Muscle of arm (tissue), 14 donors: ENCODE measurements at places on chromosomes 11 and 22.
A peak's percentile ranks its signal among the peaks of the same experiment; 100 is the strongest.

DNA sequence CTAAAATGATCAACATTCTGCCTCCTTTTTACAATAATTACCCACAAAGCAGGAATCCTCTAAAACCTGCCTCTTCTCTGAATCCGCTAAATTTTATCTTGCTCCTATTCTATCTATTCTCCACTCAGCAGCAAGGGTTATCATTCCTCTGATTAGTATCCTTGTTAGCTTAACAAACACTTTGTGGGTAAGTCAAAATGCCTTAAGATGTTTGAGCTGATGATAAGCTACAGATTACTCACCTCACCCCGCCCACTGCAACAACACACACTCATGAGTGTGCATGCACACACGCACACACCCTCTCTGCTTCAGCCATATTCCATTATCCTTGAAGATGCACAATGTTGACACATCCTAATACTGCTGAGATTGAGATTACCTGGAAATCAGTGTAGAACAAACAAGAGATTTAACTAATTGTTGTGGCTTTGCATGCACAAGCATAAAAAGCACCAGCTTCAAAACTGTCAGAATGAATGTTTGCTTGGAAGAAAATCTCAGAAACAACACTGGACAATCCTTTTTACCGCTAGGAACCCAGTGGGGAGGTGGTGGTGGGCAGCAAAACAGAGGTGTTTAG is 130.9 kb downstream of the BBOX1 start:
- DNase-seq, result no peak

DNA sequence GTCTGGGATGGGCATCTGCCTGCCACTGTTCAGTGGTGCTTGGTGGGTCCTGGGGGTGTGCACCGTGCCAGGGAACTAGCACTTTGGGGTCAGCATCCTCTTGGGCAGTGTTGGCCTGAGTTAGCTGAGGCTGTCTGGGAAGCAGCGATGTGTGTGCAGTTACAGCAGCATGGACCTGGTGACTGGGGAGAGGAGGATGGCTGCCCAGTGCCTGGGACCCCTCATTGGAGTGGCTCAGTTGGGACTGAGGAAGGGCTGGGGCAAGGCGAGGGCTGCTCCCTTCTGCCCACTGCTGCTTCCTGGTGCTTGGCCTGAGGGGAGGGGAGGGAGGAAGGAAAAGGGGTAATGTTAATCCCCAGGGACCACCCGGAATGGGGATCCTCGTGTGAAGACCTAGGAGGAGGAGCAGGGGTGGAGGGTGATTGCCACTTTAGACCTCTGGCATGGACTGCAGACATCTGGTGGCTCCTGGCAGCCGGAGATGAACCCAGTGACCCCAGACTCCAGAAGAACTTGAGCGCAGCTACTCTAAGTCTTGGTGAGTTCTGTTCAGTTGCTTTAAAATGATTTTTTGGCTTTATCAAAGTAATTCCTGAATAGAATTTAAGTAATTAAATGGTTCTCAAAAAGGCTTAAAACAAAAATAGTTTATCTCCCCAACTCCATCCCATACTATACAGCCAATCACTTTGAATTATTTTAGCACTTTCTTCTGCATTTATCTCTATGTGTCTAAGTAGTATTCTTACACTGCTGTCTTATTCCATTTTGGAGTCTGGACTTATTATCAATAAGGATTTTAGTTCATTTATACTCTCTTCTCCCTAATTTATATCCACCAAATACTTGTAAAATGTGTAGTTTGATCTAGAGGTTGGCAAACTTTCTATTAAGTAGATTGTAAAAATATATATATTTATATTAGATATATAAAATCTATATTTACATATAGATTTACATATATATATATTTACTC is 15.4 kb upstream of the TMEM191C start:
- no peak for DNase-seq

GRCh38 chr11:108278546-108278945 is 55.7 kb downstream of the ATM start:
- DNase-seq, result no peak

DNA sequence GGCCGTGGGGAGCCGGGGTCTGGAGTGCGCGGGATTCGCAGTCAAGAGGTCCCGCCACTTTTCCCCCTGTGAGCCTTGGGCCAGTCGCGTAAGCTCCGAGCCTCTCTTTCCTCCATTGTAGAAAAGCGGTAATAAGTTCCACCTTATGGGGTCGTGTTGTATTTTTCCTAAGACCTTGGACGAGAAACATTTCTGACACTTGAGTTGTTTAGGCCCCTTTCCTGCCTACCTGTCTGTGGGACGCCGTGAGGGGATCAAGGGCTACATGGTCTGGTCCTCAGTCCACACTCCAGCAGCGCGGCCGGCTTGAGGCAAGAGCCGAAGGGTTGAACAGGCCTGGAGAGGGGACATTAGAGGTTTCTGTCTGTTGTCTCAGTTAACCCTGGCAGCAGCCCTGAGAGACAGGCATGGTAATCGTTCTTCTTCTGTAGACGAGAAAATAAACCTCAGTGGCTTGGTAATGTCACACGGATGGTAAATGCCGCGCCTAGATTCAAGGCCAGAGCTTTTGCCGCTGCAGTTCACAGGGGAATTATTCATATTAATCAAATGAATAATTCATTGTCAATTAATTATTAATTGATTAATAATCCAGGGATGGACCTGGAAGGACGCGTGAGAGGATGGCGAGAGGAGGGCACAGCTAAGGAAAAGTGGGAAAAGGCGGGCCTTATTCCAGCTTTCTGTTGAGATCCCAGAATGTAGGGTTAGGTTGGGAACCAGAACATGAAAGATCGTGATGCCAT is 545 bp downstream of the FEN1 start:
- DNase-seq, result no peak

- DNase-seq, result no peak
Observed at GRCh38 chr22:49344161-49344560, 483.5 kb downstream of the BRD1 start.

DNA sequence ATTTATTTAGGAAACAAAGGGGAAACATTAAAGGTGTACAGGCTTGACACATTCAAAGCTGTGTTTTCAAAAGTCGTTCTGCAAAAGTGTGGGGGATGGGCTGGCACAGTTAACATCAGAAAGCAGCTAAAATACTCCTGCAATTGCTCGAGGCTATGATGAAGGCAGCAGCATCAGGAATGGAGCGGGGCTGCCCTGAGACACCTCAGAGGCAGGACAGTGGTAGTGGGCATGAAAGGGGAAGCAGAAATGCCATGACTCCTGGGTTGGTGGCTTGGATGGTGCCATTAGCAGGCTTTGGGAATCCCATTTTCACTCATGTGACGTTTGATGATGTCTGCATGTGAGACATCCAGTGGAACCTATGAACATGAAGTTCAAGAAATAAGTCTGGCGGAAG is 646 bp downstream of the NCAPD3 start:
- DNase-seq, result no peak

GRCh38 chr11:34236572-34236971 is 121.2 kb downstream of the ABTB2 start:
- no peak for DNase-seq

DNA sequence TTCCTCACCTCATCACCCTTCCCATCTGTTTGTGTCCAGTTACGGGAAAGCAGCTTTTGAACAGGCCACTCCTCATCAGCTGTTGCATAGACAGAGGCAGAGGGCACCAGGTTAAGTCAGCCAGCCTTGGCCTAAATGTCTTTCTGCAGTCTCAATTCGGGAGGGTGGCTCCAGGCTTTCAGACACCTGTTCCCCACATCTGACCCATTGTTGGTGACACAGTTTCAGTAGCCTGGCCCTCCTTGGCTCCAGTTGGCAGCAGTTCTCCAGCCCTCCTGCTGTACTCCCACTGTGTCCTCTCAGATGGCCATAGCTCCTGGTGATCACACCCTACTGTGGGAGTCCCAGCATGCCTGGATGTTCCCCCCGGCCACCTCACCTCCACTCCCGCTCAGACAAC is 70.8 kb upstream of the MYOD1 start:
- peak; percentile 36 for DNase-seq

GRCh38 chr22:49322231-49322630 is 505.4 kb downstream of the BRD1 start:
- DNase-seq, result no peak

GRCh38 chr11:16770016-16770415 is 31.6 kb downstream of the C11orf58 start:
- no peak for DNase-seq

DNA sequence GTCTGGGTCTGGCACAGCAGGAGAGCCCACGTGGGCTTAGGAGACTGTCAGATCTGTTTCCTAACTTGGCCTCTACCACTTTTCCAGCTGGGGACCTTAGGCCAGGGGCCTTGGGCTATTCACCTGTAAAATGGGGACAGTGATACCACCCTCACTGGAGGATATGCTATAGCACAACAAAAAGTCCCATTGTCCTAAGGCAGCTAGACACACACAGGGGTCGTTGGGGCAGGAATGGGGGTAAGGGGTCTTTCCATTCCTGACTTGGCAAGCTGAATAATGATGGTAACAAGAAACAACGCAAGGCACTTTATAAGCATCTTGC is 2.6 kb upstream of the SH3BP1 start:
- no peak for DNase-seq

GRCh38 chr11:91859666-91860065 is 365.0 kb upstream of the FAT3 start:
- no peak for DNase-seq

GRCh38 chr22:21857481-21857914 is 9.9 kb downstream of the MAPK1 start:
- DNase-seq, result no peak

DNA sequence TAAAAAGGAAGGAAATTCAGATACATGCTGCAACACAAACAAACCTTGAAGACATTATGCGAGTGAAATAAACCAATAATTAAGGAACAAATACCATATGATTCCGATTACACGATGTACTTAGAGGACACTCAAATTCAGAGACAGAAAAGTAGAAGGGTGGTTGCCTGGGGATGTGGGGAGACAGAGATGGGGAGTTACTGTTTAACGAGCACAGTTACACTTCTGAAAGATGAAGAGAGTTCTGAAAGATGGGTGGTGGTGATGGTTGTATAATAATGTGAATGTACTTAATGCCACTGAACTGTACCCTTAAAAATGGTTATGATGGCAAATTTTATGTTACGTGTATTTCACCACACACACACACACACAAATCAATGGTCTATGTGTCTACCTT is 14.7 kb downstream of the ZBTB44 start:
- no peak for DNase-seq

- DNase-seq, result peak; percentile 35
Observed at GRCh38 chr22:18024276-18024939, at the start of gene MICAL3. Gene MICAL3, minus strand, starts transcription at chr22:18024561. Its CDS starts 117,749 bp downstream, at chr22:17906812.

- DNase-seq, result no peak
Observed at GRCh38 chr11:67489885-67490726, 7.3 kb downstream of the AIP start.

DNA sequence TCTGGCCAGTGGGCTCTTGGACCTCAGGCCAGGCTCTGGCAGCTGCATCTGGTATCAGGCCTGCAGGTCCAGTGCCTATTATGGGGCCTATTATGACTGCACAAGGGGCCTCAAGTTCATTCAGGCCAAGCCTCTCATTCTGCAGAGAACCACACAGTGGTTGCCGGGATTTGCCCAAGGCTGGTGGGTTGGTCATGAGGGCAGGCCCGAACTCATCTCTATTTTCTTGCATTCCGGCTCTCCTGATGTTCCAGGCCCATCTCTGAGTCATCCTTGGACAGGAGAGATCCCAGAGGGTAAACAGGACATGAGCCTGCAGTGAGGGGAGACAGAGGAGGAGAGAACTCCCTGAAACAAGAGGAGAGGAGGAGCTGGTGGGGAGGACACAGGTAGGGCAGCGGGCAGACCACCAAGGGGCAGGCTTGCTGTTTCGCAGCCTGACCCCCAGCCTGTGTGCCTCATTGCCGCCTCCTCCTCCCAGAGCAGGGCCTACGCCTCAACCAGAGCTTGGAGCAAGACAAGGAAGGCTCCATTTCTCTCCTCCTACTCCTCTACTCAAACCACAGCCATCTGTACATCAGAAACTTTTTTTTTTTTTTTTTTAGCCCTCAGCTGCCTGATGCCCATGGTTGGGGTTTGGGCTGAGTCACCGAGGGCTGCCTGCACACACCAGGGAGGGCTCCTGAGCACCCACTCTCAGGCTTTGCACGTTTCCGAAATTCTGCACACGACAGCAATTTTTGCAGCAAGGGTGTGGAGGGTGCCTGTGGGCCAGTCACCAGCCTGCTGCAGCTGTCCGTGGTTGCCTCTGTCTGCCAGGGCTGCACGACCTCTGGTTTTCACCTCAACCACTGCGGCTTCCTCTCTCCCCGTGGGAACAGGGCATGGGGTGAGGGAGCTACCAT is 12.7 kb upstream of the TREH start:
- no peak for DNase-seq

DNA sequence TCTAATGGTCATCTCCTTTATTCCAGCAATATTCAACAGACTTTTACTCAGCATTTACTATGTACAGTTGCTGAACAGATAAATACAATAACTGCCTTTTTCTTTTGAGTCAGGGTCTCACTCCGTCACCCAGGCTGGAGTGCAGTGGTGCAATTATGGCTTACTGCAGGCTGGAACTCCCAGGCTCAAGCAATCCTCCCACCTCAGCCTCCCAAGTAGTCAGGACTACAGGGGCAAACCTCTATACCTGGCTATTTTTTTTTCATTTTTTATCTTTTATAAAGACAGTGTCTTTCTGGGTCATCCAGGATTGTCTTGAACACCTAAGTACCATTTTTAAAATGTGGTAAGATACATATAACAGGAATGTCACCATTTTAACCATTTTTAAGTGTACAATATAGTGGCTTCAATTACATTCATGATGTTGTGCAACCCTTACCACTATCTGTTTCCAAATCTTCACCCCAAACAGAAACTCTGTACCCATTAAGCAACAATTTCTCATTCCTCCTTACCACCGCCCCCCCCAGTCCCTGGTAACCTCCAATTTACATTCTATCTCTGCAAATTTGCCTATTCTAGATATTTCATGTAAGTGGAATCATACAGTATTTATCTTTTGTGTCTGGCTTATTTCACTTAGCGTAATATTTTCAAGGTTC is 67.8 kb downstream of the MIAT start:
- DNase-seq, result no peak

DNA sequence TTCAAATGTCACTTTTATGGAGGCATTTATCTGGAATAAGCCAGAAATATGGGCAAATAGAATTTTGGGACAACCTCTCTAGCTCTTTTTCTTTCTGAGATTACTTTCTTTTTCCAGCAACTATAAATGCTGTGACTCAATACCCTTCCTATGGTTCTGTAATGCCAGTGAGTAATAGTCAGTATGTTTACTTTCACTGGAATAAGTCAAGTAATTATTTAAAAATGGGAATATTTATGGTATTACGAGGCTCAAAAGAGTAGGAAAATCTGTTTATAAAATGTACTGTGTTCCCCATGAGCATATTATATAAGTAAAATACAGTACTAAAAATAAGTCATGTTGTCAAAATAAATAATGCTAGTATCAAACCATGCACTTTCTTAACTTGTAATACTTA is 750.5 kb downstream of the LUZP2 start:
- no peak for DNase-seq

GRCh38 chr11:120221115-120221752 is 10.4 kb downstream of the OAF start:
- no peak for DNase-seq

- no peak for DNase-seq
Observed at GRCh38 chr11:111696556-111696955, 69.6 kb downstream of the PPP2R1B start.

DNA sequence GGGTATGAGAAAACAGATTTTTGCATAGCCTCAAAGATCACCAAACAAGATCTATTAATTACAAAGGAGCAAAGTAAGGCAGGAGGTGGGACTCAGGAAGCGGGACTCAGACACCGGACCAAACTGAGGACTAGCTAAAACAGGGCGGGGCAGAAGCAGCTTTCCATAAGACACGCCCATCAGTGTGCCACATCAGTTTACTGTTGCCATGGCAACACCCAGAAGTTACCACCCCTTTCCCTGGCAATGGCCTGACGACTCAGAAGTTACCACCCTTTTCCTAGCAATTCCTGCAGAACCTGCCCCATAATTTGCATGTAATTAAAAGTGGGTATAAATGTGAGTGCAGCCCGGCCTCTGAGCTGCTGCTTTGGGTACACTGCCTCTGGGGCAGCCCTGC is 173.9 kb downstream of the SHANK2 start:
- no peak for DNase-seq
